ENCODE measurements at places on chromosomes 1 and 21.

DNA sequence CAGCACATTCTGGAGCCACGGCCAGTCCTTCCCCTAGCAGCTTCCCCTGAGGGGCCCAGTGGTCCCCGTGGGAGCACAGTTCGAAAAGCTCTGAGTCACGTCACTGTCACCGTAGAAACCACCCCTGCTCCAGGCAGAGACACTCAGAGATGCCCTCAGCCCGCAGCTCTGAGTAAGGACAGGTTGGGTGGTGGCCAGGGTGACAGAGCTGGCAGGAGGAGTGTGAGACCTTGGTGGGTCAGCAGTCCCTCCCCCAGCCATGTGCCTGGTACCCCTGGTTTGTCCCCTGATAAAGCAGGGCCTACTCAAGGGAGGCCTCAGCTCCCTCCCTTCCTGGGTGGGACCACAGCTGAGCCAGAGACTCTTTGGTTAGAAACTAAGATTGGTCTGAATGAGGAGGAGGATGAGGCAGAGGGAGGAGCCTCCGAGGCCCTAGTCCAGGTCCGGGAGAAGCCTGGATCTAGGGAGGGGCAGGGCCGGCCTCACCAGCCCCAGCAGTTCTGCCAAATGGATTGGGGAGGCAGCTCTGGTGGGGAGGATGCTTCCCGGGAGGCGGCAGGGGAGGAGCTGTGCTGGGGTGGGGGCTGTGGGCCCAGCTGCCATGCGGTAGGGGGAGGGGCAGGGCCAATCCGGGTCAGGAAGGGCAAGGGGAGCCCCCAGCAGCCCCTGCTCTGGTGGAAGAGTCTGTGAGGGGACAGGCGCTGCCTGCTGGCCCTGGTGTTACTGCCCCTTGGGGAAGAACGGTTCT lies 55.2 kb downstream of the SLC9A1 start:
- DNase-seq: peak; percentile 44

DNA sequence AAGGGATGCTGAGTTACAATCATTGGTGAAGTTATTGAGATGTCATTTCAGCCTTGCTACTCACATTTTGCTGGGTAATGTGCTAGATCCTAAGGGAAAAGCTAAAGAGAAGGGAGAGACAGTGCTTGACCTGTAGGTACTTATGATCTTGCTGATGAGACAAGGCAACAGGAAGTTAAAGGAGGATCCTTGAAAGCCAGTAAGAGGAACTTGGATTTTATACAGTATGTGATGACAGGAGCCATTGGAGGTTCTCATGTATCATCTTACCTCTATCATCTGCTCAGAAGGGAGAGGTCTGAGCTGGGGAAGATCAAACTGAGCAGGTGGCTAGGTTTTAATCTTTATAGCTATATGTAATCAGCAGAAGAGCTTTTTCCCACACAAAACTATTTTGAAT lies 6.3 kb downstream of the APOBEC4 start:
- peak; percentile 25 for DNase-seq

DNA sequence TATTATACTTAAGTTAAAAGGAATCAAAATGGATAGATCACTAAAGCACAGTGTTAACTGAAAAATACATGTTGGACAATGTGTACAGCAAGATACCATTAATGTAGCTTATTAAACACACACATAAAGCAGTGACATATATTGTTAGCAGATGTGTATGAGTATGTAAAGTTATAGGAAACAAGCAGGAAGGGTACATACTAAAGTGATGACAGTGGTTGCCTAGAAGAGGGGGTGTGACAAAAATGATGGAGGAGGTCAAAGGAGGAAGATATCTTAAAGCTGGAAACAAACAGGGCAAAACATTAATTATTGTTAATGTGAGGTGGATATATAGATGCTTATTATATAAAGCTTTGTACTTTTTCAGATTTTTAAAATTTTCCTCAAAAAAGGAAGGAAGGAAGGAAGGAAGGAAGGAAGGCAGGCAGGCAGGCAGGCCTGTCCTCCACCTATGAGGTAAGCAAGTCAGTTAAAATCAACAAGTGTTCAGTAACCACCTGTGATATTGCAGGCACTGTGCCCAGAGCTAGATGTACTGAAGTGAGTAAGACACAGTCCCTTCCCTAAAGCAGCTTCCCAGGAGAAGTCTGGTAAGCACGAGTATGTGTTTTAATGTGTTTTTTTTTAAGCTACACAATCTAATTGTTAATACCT lies 252.9 kb upstream of the NR5A2 start:
- DNase-seq: no peak

GRCh38 chr21:28938726-28939125 lies 54.0 kb downstream of the LTN1 start:
- DNase-seq: peak; percentile 7

DNA sequence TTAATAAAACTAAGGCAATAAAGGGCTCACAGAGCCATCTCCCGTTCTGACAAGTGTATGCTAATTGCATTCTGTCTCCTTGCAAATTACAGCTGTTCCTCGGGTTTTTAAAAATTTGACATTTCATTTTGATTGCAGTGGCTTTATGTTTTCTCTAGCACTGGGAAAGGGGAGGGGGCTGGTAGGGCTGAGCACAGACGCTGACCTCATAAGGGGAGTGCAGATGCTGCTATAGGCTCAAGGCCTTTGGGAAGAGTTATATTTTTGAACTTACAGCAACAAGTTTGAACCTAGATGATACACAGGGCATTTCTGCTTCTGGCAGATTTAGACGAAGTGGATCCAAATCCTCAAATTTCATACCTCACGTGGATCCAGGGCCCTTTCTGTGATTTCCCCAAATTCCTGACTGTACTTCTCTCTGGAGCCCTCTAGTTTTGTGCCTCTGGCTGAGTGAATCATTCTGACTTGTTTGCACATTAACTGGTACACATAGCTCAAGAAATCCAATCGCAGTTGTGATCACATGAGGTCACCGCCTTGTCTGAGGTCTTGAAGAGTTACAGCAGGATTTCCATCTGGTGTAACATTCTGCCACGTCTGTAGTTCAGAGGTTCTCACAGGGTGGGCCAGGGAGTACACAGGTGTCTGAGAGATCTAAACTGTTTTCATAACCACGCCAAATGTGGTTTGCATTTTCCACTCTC lies 230.3 kb downstream of the C1orf94 start:
- no peak for DNase-seq

DNA sequence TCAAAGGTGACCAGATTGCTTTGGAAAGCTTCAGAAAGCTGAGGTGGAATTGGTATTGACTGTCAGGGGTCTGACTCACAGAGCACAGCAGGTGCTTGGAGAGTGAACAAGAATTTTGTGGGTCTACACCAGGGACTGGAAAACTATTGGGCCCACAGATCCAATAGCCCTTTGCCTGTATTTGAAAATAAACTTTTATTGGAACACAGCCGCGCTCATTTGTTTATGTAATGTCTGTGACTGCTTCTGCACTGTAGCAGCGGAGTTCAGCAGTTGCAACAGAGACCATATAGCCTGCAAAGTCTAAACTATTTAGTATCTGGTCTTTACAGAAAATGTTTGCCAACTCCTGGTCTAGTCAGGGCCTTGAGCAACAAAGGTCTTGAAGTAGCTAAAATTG lies 315.6 kb downstream of the NFIA start:
- no peak for DNase-seq

DNA sequence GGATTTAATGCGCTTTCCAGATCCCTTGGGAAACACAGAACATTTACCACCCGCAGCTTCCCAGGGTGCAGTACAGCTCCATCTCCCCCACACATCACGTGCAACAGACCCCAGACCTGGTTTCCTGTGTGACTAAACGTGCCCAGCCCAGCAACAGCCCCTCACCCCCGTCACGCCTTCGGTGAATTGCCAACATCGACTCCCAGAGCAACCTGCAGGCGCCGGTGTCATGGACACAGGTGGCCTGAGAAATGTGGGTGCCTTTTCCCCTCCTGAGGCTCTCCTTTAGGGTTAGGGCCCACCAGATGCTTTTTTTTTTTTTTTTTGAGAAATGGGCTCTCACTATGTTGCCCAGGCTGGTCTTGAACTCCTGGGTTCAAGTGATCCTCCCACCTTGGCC lies 24.2 kb upstream of the SUMO3 start:
- DNase-seq: no peak

DNA sequence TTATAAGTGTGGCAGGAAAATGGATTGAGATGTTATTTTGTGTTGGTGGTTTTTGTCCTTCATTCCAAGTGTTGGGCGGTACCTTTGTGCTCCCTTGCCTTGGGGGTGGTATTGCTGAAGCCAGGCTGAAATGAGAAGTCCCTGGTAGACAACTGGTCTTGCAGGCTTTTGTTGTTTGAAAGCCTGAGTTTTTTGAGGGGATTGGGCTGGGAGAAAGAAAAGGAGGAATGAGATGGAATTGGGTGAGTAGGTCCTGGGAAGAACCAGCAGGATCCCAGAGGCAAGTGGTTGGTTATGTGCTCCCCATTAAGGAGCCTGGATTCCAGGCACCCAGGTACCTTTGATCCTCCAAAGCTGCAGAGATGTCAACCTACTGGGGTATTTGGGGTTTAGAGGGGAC lies 93.7 kb upstream of the SLC2A1 start:
- DNase-seq: no peak

- DNase-seq: no peak
Observed at GRCh38 chr1:12460121-12460520, 157.9 kb downstream of the DHRS3 start.

- DNase-seq: no peak
Observed at GRCh38 chr1:150622303-150622975, 7.0 kb downstream of the ENSA start.

GRCh38 chr1:162822391-162823200 lies 32.1 kb downstream of the HSD17B7 start:
- DNase-seq: no peak

- DNase-seq: no peak
Observed at GRCh38 chr1:33182896-33183295, 1.1 kb upstream of the TRIM62 start.

GRCh38 chr1:176625365-176625764 lies 162.4 kb downstream of the PAPPA2 start:
- no peak for DNase-seq

DNA sequence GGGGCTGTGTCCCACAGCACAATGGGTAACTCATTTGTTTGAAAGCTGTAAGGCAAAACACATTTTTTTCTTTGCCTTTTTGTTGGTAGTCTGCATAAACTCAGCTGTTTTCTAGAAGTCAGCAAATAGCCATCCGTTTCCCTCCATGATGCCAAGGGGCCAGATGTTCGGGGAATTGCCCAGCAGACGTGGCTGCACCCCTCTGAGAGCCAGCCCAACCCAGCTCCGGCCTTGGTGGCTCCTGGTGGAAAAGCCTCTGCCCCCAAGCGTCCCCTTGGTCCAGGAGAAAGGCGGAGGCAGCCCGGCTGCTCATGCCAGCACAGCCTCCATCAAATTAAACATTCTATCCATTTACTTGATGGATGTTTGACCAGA lies 58.4 kb upstream of the ADARB1 start:
- DNase-seq: no peak

- DNase-seq: no peak
Observed at GRCh38 chr21:25956993-25957714, 213.4 kb downstream of the APP start.

DNA sequence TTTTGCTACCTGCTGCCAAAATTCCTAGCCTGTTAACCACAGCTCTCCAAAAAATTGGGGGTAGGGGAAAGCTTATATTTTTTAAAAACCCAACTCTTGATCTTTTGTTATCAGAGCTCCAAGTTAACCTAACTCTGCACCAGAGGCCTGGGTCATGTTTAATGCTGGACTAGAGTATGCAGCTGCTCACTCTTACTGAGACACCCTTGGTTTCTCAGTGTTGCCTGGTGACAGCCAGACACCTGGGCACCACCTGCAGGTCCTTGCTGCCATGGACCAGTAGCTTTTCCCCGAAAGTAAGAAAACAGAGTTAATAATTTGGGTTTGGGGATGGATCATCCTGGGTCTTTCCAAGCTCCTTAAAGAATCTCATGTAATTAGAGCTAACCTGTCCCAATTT lies 30.1 kb downstream of the KCNJ6 start:
- no peak for DNase-seq

DNA sequence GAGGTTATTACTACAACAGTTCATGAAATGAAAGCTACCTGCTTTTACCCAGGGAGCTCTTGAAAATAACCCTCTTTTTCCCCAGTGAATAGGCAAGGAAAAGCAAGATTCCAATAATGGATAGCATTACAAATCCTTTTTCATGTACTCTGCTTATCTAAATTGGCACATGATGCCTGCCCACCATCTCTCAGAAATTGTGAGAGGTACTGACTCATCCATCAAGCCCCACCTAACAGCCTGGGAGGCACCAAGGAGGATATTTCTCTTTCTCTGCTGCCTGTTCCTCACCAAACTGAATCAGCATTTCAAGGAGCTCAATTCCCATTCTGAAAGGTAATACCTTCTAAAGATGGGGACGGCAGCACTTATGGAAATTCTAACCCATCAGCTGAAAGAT lies 34.4 kb downstream of the PALMD start:
- no peak for DNase-seq

DNA sequence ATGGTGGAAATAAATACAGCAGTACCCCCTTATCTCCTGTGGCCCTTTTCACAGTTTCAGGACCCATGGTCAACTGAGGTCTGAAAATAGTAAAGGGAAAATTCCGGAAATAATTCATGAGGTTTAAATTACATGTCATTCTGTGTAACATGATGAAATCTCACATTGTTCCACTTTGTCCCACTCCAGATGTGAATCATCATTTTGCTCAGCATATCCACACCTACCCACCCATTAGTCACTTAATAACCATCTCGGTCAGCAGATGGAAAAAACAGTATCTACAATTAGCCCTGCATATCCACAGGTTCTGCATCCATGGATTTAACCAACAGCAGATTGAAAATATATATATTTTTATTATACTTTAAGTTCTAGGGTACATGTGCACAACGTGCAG lies 86.9 kb upstream of the GORAB start:
- no peak for DNase-seq

GRCh38 chr21:35696644-35697043 lies 363.7 kb downstream of the SETD4 start:
- no peak for DNase-seq

DNA sequence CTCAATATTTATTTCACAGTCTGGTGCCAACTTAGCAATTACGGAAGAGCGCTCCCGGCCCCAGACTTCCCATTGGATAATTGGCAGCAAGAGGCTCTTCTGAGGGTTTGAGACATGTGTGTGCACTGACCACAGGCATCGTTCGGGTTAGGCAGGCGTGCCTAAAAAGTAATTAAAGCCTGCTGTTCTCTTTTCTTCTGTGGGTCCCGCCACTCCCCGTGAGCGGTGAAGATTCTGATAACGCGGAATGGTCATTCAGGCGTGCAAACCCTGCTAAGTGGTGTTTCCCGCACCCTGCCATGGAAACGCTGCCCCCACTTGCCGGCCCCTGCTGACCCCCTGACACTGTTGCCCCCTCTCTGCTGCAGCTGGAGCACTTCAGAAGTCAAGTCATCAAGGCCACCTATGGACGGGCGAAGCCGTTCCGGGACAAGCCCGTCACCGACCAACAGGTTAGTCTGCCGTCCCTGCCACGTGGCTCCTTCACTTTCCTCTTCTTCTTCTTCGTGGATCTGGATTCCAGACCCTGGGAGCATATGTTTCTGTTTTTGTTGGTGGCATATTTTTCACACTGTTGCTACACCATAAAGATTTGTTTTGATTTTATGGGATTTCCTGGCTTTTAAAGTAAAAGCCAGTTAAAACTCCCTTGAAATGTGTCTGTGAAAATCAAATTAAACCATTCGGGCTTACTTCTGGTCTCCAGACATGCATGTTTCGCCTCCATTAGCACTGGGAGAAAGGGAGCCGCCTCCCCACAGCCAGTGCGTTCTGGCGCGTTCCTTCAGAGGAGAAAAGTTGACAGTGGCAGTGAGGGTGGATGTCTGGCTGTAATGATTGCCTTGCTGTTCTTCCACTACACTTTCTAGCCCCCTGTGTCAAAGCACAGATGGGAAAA lies 79.9 kb downstream of the FHAD1 start:
- no peak for DNase-seq

GRCh38 chr1:116078699-116079223 lies 32.4 kb upstream of the MAB21L3 start:
- DNase-seq: no peak

Data from HL-60 (cell line).